ENCODE measurements at places on chromosomes 1 and 21. TPM values are rescaled to one million over a fixed set of nuclear protein-coding genes. Genes with fewer than 3 reads are reported as not detected.

GRCh38 chr1:36253161-36253862 is 29.1 kb downstream of the THRAP3 start:
- no peak overlapping the region for H3K27ac ChIP-seq
- no peak for DNase-seq
- H3K4me1 ChIP-seq = peaks cover 24% of the 10 kb centered on the region
- no peaks in the 10 kb centered on the region for H3K27me3 ChIP-seq
- H3K36me3 ChIP-seq = no peaks in the 10 kb centered on the region
- H3K4me3 ChIP-seq = no peak overlapping the region

DNA sequence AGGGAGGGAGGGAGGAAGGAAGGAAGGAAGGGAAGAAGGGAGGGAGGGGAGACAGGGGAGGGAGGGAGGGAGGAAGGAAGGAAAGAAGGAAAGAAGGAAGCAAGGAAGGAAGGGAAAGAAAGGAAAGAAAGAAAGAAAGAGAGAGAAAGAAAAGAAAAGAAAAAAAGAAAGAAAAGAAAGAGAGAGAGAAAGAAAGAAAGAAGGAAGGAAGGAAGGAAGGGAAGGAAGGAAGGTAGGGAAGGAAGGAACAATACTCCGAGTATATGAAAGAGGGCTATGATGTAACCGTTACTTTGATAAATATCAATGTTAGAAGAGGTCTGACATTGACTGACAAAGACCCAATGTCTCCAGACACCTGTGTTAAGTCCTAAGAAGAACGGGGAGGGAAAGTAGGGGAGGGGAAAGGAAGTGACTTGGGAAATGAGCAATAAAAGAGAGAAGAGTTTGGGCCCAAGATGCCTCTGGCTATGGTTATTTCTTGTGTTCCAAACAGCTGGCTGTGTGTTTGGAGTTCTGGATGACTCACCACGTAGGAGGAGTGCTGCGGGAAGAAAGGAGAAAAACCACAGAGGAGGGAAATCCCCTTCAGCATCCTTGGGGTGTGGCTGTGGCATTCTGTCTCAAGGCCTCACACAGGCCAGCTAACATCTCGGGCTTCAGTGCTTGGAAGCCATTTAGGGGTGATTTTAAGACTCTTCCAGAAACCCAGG is 37.0 kb upstream of the RXRG start:
- peak; percentile 28 for DNase-seq
- H3K4me3 ChIP-seq = no peak overlapping the region
- no peaks in the 10 kb centered on the region for H3K36me3 ChIP-seq
- peaks cover 12% of the 10 kb centered on the region for H3K27me3 ChIP-seq

GRCh38 chr1:95752515-95753381 is 518.7 kb downstream of the RWDD3 start:
- H3K27ac ChIP-seq = no peak overlapping the region
- H3K36me3 ChIP-seq = no peaks in the 10 kb centered on the region
- no peak for DNase-seq
- no peak overlapping the region for H3K4me3 ChIP-seq
- H3K4me1 ChIP-seq = no peaks in the 10 kb centered on the region

- DNase-seq = no peak
- H3K4me3 ChIP-seq = no peak overlapping the region
- H3K4me1 ChIP-seq = peaks cover 14% of the 10 kb centered on the region
- peaks cover 15% of the 10 kb centered on the region for H3K36me3 ChIP-seq
- no peaks in the 10 kb centered on the region for H3K27me3 ChIP-seq
- H3K27ac ChIP-seq = no peak overlapping the region
Measured at GRCh38 chr1:12011998-12012397, 7.3 kb upstream of the MIIP start.

DNA sequence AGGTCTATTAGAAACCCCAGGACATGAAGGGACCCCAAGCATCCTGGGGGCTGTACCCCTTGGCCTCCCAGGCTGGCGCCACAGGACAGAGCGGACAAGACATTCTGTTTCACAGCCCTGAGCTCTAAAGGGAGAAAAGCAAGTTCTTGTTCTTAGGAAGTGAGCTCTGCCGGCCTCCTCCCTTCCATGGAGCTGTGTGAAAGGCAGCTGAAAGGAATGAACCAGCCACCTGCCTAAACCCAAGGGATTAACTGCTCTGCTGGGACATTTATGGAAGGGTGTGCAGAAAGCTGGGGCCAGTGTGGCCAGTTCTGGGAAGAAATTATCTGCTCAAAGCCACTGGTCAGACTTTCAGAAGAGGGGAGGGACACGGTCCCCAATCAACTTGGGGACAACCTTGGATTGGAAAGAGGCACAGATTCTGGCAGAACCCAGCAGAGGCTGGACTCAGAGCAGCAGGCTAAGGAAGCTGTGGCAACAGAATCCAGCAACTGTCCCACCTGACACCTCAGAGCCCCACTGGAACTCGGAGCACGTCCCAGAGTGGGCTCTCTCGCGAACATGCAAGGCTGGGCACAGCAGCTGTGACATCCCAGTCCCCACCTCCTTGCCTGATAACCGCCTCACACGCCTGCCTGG is 2.1 kb downstream of the KLHL21 start:
- DNase-seq = no peak
- H3K27ac ChIP-seq = peak overlapping the region; percentile 95
- H3K4me1 ChIP-seq = peaks cover 22% of the 10 kb centered on the region
- peaks cover 16% of the 10 kb centered on the region for H3K36me3 ChIP-seq
- H3K4me3 ChIP-seq = peak overlapping the region; percentile 87

DNA sequence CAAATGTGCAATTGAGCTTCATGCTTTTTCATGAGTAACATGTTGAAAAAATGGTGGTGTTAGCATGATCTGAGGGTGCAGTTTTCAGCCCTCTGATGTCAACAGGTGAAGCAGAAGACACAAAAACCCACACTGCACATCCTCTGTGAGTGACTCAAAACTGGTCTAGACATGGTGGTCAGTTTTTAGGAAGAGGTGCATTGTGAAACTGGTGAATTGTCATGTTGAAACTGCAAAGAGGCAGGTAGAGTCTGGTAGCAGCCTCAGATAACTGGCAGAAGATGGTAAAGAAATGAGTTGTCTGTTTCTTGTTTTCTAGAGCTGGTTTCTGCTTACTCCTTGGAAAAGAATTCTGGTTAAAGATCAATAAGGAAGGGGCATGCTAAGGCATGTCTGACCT is 97.3 kb upstream of the HMCN1 start:
- no peaks in the 10 kb centered on the region for H3K27me3 ChIP-seq
- H3K27ac ChIP-seq = no peak overlapping the region
- H3K4me1 ChIP-seq = no peaks in the 10 kb centered on the region
- no peaks in the 10 kb centered on the region for H3K36me3 ChIP-seq
- no peak for DNase-seq

DNA sequence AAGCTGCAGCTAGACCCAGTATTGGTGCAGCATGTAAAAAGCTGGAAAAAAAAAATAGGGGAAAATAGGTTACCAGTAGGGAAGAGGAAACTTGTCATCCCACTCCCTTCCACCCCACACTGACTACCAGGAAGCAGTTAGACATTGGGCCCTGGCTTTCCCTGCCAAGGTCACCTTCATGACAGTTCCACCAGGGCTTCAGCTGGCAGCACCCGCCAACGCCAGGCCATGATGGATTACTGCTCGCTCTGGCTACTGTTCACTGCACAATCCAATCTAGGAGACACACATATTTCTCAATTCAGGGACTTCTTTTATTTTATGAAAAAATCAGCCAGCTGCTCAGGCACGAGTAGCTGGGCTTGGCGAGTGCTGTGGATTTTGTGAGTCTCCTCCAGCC is 127.7 kb downstream of the DMRTA2 start:
- H3K27me3 ChIP-seq = peaks cover 7% of the 10 kb centered on the region
- H3K4me3 ChIP-seq = no peak overlapping the region
- H3K4me1 ChIP-seq = no peaks in the 10 kb centered on the region
- no peak overlapping the region for H3K27ac ChIP-seq
- no peaks in the 10 kb centered on the region for H3K36me3 ChIP-seq

DNA sequence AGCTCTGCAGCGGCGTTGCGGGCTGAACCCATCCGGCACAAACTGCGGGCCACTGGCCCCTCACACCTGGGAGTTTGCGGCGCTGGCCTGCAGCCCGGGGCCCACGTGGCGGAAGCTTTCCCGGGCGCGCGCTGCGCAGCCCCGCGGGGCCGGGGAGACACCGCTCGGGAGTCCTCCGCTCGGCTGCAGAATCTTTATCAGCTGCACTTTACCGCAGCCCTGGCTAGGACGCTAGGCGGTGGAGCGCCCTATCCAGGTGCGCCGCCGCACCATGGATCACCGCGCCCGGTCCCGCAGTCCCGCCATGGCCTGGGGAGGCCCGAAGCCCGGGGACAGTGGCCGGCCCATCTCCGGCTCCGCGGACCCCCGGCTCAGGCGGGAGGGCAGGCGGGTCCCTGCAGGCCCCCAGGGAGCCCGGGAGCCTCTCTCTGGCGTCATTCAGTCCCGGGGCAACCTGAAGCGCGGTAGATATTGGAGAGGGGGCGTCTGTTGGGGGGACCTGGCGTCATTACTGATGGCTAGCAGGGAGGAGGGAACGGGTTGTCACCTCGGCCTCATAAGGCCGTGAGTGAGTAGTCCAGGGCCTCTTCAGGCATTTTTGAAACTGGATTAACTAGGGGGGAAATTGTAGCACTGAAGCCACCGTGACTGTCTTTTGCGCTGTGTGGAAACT is 5.7 kb upstream of the OLIG2 start:
- no peak overlapping the region for H3K4me3 ChIP-seq
- no peak overlapping the region for H3K27ac ChIP-seq
- no peaks in the 10 kb centered on the region for H3K36me3 ChIP-seq
- H3K4me1 ChIP-seq = no peaks in the 10 kb centered on the region
- no peak for DNase-seq
- H3K27me3 ChIP-seq = no peaks in the 10 kb centered on the region

Gene TMED5
- total RNA-seq = 32.6 TPM

DNA sequence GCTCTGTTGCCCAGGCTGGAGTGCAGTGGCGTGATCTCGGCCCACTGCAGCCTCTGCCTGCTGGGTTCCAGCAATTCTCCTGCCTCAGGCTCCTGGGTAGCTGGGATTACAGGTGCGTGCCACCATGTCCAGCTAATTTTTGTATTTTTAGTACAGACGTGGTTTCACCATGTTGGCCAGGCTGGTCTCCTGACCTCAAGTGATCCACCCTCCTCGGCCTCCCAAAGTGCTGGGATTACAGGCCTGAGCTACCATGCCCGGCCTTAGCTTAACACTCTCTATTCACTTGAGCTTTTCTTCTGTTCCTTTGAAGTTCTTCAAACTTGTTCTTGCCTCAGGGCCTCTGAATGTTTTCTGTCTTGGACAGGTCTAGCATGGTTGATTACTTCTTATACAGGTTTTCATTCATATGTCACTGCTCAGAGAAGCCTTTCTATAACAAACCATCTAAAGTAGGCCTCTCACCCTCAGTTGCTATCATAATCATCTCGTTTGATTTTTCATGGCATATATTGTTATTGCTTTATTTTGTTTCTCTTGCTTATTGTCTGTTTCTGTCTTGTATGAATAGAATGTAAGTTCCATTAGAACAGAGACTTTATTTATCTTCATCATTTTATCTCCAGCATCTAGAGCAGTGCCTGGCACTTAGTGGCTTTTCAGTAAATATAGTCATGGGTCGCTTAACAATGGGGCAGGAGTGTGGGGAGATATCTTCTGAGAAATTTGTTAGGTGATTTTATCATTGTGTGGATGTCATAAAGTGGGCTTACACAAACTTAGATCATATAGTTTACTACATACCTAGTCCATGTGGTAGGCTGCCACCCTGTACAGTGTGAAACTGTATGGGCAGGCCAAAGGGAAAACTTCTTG is 12.1 kb downstream of the OSBPL9 start:
- no peak overlapping the region for H3K4me3 ChIP-seq
- no peaks in the 10 kb centered on the region for H3K27me3 ChIP-seq
- DNase-seq = no peak
- H3K27ac ChIP-seq = no peak overlapping the region
- peaks cover 5% of the 10 kb centered on the region for H3K4me1 ChIP-seq
